Fibroblast of the aortic adventitia (primary cell): ENCODE measurements at places on chromosomes 1 and 21.

GRCh38 chr1:243718893-243719292, 131.2 kb downstream of the AKT3 start:
- peak; percentile 94 for DNase-seq

DNA sequence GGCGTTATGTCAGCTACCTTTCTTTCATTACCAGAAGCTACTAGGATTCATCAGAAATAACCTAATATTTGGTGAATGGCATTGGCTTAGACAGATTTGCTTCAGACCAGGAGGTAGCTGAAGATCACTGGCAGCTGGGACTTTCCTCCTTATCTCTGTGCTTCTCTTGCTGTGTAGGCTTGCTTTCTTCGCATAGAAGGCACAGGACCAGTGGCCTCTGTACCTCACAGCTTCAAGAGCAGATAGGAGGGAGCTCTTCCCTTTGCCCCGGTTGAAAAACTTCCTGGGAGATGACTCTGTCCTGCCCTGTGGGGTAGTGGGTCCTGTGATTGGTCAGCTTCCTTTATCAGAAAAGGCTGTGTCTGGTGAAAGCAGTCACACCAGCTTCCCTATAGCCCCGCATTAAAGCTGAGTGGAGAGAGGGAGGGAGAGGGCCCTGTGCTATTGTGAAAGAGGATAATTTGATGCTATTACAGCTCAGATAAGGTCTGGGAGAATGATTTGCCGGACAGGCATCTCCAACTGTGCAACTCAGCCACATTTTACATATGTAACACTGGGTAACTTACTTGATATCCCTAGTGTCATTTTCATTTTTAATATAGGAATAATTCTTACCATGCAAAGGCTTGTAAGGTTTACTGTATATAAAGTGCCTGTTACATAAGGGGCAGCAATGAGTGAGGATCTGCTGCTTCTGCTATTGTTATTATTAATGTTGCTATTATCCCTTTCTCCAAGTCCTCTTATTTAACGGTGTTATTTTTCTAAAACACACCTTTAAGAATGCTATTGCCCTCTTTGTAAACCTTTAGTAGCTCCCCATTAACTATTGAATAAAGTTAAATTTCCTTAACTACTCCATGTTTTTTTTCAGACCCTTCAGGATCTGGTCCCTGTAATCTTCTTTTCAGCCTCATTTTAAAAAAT, 31.6 kb downstream of the OSBPL9 start:
- peak; percentile 90 for DNase-seq

- DNase-seq: no peak
Measured at GRCh38 chr1:26353210-26353859, 595 bp downstream of the CRYBG2 start.

DNA sequence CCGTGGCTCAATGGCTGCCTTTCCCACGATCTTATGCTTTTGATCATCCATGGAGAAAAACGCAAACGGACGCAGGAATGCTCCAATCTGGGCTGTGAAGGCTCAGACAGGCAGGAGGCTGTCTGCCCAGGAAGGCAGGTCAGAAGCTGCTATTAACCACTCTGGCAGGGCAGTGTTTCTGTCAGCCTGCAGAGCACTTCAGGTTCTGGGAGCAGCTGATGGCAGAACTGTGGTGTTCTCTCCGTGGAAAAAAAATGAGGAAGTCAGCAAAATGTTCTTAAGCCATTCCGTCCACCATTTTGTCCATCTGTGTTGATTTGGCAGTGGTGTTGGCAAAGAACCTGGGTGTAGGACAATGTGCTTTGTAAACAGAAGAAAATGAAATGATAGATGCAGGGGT, 91.7 kb downstream of the SIM2 start:
- no peak for DNase-seq

DNA sequence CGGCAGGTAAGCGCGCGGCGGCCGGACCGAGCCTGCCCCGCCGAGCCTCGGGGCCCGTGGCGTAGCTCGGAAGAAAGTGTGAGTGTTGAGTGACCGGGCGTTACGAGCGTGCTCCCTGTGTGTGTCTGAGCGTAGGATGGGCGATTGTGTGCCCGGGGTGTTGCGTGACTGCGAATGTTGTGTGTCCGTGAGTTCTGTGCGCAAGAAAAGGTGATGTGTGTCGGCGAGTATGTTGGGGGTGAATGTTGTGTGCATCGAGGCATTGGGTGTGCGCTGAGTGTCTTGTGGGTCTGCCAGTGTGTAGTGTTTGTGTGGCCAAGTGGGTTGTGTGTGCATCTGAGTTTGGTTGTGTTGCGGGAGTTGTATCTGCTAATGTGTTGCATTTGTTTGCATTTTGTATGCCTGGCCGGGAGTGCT, 398 bp downstream of the PTPRU start:
- DNase-seq: peak; percentile 15

- DNase-seq: no peak
Measured at GRCh38 chr1:11568687-11569086, 85.5 kb downstream of the FBXO2 start.

DNA sequence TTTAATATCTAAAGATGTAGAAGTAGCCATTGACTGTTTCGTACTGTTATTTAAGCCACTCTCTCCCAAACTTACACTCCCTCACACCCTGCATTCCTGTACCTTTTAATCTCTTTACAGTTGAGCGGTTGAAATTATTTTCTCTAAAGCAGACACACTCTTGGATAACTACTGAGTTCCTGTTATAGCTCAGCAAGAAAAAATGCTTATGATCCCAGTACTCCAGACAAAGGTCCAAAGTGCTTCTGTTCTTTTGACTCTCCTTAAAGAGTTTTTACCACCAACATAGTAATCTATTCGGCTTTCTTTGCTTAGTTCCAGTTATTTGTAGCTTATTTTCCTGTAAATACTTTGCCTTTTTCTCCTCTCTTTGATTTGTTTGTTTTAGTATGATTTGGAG, 100.1 kb downstream of the ATF6 start:
- no peak for DNase-seq

DNA sequence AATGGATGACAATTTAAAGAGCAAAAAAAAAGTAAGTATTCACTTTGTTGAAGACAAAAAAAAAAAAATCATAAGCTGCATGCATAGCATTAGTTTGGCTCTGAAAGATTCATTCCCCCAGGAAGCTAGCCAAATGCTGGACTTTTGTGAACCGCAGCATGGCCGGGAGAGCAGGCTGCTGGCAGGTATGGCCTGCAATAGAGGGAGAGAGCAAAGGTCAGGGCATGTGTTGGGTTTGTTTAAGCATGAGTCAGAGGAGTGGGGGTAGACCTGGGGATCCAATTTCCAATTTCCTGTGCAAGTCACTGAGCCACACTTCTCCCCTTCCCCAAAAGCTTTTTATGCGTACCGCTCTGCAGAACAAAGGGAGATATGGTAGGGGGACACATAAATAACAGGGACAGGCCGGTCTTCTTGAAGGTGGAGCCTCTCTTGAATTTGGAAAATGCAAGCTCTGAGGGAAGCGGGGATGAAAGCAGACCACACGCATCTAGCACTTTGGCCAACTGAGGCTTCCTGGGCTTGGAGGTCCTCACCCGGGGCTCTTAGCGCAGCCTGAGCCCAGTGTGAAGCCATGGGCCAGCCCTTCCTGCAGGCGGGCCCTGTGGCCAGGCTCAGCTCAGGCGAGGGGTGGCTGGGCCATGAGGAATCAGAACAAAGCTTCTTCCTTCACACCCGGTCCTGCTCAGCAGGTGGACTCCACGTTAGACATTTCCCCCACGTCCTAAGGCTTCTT, 171.1 kb downstream of the TOMM20 start:
- DNase-seq: peak; percentile 94

DNA sequence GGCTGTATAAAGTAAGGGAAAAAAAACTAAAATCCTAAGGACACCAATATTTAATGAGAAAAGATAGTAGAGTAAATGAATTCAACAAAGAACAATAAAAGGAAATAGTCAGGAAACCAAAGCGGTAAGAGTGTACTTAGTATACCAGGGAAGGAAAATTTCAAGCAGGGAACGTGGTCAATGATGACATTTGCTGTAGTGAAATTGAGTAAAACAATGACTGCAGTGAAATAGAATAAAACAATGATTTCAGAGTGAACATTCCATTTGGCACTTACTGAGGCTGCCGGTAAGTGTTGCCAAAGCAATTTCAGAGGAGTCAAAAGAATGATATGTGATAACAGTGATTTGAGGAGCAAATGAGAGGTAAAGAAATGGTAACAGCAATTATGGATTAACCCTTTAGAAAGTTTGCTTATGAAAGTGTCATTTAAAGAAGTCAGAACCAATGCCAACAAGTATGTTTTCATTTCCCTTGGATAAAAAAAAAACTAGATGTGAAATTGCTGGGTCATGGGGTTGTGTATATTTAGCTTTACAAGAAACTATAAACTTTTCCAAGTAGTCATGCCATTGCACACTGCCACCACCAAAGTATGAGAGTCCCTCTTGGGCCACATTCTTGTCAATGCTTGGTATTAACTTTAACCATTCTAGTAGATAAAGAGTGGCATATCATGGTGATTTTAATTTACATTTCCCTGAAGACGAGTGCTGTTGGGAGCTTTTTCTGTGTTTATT, 50.5 kb downstream of the VCAM1 start:
- DNase-seq: peak; percentile 41

DNA sequence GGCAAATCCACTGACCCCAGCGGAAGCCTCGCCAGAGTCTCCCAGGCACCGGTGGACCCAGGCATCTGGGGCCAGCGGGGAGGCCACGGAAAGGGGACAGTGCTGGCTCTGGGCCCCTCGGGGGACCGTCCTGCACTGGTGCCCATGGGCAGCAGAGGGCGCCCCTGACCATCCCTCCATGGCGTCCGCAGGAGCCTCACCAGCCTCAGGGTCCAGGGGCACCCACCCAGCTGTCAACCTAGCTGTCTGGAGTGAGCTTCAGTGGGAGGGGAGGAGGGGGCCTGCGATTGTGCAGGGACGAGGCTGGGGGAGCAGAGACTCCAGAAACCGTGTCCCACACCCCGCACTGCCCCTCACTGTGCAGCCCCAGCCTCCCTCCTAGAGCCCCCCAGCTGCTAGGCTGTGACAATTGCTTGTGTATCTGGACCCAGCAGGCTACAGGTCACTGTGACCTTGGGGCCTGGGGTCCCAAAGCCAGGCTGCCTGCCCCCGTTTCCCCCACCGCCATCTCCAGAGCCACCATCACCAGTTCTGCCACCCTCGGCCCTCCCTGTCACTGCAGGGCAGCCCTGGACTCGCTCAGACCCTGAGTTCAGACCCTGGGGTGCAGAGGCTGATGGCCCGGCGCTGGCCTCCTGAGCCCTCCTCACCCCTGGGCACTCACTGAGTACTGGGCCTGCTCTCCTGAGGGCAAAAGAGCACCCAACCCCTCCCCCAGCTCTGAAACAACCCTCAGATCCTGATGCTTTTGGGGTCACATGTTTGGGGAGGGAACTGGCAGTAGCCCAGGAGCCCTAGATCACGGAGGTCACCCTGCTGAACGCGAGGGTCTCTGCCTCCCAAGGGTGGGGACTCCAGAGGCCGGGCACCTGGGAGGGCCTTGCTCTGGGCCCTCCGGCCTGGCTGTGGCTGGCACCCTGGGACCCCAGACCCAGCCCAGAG, 10.6 kb upstream of the COL6A1 start:
- peak; percentile 52 for DNase-seq

DNA sequence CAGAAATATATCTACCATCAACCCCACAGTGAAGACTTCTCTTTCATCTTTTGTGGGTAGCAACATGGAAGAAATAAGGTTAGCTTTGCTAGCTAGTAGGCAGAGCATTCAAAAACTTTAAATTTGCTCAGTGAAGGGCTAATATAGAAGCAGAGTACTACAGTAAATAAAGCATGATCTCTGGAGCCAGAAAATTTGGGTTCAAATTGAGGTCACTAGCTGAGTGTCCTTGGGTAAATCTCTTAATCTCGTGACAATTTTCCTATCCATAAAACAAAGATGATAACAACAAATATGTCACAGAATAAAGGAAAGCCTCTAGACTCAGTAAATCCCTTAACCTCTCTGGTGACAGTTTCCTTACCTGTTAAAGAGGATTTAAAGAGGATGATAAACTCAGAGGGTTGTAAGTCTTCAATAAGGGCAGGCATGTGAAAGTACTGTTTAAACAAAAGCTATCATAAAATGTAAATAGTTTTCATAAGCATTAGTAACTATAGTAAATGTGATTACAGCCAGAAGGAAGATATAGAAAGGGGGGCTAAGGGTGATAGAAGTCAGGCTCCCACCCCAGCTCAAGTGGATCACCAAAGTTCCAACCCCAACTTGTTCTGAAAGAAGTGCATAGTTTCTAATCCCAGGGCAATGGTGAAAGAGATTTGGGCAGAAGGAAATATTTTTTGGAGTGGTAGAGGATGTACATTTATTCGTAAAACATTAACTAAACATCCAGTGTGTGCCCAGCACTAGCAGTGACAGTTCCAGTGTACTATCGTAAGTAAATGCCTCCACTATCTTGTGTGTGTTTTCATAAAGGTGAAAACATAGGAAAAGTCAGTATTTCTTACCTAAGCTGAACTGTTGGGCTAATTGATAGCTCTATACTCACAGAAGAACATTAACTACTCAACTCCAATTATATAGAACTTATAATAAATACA, 24.8 kb downstream of the TM2D1 start:
- DNase-seq: no peak

DNA sequence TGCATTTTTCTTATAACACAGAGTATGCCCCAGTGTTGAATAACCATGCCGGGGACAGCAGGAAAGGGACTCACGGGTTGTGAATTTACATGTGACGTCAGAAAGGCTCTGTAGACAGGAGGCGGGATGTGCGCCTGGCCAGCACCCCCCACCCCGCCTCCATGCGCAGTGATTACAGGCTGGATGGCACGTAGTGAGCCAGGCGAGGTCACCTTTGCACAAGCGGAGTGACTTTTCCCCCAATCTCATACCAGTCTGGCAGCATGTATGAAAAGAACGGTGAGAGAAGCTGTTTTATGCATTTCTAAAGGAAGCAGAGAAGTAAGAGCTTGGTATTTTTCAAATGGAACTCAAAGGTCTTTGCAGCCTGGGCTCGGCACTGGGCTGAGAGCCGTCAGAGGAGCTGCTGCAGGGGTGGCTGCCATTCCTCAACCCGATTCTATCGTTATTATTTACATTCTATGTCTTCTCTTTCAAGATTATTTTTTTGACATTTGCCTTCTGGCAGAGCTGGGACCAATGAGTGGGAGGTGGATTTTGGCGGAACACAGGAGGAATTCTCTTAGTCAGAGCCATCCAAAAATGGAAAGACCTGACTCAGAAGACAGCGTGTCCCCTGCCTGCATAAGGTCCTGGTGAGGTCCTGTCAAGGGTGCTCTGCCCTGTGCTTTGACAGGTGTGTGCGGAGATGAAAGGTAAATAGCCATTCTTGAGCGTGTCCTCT, 115.6 kb upstream of the SLC45A1 start:
- DNase-seq: peak; percentile 95

- no peak for DNase-seq
Measured at GRCh38 chr1:232547938-232548484, 81.9 kb downstream of the SIPA1L2 start.

DNA sequence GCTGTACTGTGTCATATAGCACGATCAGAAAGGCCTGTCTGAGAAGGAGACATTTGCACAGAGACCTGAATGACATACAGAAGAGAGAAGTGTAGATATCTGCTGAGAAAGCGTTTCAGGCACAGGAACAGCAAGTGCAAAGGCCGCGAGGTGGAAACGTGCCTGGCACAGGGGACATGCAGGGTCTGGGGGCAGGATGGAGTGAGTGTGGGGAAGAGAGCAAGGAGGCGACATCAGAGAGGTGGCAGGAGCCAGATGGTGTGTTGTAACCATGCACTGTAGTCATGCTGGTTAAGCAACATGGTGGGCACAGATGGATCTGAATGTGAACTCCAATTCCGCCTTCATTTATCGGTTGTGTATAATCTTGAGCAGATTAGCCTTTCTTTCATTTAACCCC, 13.0 kb downstream of the KRTCAP2 start:
- DNase-seq: no peak
